DMS 273 treated with DMSO at 0.1 percent for 48 hours (cell line): ENCODE measurements at places on chromosomes 13 and 19.

DNA sequence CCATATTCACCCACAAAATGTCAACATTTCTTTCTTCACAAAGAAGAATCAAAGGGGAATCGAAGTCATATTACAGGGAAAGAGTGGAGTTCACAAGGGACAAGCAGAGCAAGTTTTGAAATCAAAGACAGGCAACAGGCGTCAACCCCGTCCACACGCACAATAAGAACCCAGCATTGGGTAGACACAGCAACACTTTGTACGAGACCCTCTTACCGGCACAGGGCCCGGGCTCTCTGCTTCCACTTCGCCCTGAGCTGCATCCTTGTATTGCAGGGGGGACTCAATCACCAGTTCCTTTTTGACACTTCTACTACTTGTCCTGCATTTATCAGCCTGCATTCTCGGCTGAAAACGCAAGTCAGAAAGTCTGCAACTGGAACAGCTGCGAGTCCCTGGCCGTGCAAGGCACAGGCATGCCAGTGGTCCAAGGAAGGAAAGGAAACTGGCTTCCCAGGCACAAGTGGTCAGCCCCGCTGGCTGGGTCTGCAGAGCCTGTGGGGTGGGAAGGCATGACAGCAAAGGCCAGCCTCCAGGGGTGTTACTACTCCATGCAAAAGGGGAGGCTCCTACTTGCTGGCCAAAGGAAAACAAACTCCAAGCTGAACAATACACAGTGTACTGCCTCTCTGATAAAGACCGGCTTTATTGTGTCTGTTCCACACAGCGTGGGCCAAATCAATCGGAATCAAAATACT lies at the start of gene DOCK9:
Gene DOCK9, minus strand, starts transcription at position 497 of the 698 bp plus-strand sequence. Its CDS starts 155 bp downstream, at position 342.
- DNase-seq, result no peak

GRCh38 chr13:36341718-36342117 lies 4.5 kb downstream of the SPART start:
- DNase-seq, result no peak

- no peak for DNase-seq
These were observed 12.1 kb upstream of the HAS1 start for GRCh38 chr19:51735759-51736449.

DNA sequence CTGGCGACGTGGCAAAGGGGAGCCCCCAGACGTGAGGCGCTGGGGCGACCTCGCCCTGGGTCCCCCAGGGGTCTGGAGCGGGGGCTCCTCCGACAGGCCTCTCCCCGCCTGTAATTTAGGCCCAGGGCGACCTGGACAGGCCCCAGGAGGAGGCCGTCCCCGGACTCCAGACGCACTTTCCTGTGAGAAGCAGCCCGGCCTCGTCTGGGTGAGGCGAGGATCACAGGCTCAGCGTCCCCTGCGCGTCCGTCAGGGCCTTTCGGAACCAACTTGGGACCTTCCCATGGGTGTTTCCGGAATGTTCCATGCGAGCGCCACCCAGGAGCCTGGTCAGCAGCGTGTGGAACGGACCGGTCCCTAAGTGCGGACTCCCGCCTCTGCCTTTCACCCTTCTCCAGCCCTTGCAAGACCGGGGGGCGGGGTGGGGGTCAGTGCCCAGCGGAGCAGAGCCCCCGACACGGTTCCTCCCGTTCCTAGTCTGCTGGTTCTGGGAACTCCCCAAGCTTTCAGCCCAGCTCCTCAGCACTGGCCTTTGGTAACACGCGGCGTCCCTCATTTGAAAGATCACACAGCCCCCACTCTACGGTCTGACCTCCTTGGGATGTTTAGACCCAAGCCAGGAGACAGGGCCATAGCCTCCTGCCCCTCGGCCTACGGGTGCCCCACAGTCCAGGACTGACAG lies 1.1 kb upstream of the GRTP1 start:
- no peak for DNase-seq

- no peak for DNase-seq
These were observed 109.5 kb downstream of the TBC1D4 start for GRCh38 chr13:75372517-75372916.

DNA sequence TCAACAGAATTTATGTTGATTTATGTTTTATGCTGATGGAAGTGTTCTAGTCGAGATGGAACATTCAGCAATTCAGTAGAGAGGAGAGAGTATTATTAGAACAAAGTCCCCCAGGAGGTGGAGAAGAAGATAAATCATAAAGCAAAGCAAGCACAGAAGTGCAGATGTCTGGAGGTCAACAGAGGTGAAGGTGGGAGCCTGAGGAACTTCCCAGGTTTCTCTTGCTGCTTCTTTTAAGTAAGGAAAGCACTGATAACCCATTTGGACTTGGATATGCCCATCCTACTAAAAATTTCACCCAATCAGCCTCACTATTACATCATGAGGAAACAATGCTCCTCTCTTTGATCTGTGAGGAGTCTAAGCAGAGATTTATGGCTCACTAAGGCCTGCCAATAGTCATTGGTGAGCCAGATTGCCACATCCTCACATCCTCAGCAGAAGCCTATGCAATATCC lies 98.8 kb downstream of the EPSTI1 start:
- no peak for DNase-seq

DNA sequence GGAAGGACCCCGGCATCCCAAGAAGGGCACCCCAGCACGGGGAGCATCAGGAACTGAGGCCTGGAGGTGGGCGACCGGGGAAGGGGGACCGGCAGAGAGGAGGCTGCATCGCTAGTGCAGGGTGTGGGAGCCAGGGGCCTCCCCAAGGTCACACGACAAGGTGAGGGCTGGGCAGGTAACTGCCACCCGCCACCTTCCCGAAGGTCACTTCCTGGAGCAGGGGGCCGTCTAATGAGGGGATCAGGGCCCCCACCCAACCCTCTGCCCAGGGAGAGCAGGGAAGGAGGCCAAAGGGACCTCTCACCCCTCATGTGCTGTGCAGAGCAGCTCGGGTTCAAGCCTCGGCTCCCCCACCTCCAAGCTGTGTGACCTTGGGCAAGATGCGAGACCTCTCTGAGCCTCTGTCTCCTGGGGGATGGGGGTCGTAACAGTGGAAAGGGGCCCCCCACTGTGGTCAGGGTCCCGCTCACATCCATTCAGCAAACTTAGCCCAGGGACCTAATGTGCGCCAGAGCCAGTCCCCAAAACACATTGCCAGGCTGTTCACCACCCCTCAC lies 6.0 kb downstream of the ZBTB7A start:
- DNase-seq, result no peak

DNA sequence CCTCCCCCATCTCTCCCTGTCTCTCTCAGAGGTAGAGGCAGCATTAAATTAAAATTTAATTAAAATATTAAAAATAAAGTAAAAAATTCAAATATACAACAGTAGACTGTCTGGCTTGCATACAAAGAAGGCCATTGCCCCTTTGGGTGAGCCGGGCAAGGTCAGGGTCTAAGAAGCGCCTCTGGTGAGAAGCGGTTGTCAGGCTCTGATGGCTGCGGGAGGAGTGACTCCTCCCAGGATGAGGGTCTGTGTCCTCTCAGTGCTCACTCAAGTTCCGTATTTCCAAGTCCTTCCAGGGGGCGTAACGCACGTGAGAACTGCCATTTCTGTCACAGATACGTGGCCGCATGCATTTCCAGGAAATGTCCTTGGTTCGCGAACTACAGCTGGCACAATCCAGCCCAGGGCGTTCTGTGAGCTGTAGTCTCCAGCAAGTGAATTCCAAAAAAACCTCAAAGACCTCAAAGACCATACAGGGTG lies 737 bp upstream of the ZNF181 start:
- DNase-seq, result peak; percentile 42

- no peak for DNase-seq
These were observed 676.2 kb downstream of the GPC5 start for GRCh38 chr13:92074658-92075057.

DNA sequence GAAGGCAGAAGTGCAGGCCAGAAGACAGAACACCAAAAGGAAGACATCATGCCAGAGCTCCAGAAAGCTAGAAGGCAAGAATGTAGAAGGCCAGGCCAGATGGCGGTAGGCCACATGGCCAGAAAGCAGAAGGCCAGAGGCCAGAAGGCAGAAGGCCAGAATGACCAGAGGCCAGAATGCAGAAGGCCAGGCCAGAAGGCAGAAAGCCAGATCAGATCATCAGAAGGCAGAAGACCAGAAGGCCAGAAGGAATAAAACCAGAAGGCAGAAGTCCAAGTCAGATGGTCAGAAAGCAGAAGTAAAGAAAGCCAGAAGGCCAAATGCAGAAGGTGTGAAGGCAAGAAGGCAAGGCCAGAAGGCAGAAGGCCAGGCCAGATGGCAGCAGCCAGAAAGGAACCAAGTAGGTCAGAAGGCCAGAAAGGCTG lies 185.0 kb downstream of the TUBA3C start:
- no peak for DNase-seq

DNA sequence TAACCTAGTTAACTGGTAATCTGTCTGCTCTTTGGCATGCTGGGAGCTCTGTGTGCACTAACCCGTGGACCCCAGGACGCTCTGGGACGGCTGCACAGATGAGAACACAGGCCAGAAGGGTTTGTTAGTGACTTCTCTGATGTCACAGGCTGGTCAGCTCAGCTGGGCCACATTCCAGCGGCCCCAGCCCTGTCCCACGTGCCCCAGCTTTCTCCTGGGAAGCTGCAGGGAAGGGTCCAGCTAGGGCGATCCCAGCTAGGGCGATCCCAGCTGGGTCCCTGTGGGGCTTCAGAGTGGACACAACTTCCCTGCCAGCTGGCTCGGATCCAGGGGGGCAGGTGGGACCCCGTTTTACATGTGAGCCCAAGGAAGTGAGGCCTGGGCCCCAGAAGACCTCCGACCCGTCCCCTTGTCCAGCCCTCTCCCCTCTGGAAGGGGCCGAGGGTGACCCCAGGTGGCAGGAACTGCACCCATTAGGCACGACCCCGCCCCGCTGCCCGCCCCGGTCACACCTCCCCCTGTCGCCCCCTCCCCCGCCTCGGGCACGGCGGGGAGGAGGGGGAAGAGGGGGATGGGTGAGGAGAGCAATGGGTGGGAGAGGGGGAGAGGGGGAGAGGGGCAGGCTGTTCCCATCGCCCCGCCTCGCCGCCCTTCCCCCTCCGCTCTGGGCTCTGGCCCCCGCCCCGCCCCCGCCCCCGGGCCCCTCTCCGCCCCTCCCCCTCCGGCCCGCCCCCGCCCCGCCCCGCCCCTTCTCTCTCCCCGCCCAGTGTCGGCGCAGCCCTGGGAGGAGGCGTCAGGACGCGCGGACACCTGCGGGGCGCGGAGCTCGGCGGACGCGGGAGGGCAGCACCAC lies 75.2 kb upstream of the MCF2L start:
- no peak for DNase-seq

DNA sequence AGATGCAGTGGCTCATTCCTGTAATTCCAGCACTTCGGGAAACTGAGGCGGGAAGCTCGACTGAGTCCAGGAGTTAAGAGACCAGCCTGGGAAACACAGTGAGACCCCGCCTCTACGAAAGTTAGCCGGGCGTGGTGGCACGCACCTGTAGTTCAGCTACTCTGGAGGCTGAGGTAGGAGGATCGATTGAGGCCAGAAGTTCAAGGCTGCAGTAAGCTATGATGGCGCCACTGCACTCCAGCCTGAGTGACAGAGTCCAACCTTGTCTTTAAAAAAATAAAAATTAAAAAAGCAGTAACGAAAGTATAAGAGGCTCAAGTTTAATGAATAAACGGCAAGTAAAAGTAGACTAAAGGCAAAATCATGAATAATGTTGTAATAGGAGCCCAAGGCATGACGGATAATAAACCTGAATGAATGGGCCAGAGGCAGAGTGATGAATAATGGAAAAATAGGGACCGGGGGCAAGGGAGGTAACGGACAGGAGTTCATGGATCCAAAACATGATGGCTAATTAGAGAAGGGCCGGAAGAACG lies 1.2 kb upstream of the TOMM40 start:
- DNase-seq, result no peak

DNA sequence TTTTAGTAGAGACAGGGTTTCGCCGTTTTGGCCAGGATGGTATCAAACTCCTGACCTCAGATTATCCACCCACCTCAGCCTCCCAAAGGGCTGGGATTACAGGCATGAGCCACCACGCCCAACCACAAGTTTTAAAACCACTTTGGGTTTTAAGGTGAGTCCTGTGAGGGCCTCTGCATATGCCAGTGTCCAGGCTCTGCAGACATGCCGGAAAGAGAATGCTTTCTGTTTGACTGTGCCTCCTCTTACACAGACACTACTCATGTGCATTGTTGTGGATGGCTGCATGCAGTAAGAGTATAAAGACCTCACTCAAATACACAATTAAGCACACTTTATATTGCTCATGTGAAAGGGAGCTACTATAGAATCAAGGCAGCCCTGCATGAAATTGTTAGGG lies 20.8 kb upstream of the SLC25A30 start:
- no peak for DNase-seq

DNA sequence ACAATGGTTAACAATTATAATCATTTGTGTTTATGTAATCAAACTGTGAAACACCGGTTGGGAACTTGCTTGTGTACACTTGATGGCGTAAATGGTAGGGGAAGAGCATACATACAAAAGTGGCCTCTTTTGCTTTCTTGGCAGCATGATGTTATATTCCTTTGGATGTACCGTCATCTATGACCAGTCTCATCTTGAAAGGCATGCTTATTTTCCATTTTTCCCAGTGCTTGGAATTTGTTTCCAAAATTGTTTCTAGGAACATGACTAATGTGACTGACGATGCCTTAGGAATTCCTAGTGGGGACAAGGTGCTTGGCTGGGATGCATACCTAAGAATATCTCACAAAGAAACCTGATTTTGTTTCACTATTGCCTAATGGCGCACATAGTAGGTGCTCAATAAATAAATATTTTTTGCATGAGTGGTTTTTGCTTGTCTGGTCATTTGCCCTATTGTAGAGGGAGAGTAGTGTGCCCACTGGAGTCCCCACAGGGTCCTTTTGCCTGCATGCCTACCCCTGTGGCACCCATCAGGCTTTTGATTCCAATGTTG lies 45.5 kb downstream of the SAE1 start:
- no peak for DNase-seq

GRCh38 chr19:43624933-43625332 lies 5.5 kb upstream of the ZNF428 start:
- DNase-seq, result no peak

DNA sequence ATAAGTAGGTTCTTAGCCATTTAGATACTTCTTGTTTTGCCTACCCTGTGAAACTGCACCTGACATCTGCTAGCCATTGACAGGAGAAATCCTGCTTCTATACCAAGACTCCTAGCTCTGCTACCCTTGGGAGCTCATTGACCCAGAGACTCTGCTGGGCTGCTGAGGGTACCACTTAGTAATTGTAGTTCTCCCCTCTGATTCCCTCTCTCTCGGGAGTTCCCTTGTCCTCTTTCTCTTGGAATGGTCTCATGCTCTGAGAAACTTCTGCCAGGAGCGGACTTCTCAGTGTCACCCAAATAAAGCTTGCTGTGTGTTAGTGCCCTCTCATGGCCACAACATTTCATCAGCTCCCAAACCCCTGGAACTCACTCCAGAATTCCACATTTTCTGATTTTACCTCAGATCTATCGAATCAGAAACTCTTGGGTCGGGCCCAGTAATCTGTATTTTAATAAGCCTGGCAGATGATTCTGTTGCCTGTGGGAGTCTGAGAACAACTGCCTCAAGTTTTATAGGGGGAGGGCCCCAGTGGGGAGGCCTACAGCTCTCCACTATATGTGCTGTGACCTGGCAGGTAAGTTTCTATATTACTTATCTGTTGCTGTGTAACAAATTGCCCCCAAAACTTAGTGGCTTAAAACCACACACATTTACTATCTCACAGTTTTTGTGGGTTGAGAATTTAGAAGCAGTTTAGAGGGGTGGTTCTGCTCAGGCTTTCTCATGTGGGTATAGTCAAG lies 221.1 kb downstream of the TDRD3 start:
- DNase-seq, result no peak

GRCh38 chr13:40109351-40109844 lies 453.9 kb downstream of the COG6 start:
- DNase-seq, result no peak

- DNase-seq, result no peak
These were observed 1.5 kb downstream of the STARD13 start for GRCh38 chr13:33284031-33284430.
